Stimulated activated CD4-positive, alpha-beta T cell treated with anti-CD3 and anti-CD28 coated beads, Interleukin-15, amount 100 ng/mL, for 1 hour (primary cell): ENCODE measurements at places on chromosomes 7 and 10.

- no peak for DNase-seq
Observed at GRCh38 chr7:33192695-33193291, 63.4 kb downstream of the BBS9 start.

- DNase-seq, result no peak
Observed at GRCh38 chr7:78149787-78150186, 351.2 kb downstream of the PHTF2 start.

DNA sequence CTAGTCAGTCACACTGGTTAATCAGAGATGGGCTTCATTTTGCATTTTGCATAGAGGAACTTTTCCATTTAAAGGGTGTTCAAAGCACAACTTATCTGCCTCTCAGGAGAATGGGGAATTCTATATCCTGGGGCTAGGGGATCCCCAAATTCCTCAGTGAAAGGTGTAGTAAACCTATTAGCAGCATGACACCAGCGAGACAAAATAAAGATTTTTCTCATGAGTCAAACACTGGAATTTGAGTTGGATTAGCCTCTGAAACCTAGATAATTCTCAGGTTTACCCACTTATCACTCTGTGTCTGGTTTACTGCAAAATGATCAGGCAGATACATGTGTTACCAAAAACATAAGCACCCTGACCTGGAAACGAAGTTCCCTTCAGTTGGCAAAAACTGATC lies 2.1 kb downstream of the AFAP1L2 start:
- no peak for DNase-seq

DNA sequence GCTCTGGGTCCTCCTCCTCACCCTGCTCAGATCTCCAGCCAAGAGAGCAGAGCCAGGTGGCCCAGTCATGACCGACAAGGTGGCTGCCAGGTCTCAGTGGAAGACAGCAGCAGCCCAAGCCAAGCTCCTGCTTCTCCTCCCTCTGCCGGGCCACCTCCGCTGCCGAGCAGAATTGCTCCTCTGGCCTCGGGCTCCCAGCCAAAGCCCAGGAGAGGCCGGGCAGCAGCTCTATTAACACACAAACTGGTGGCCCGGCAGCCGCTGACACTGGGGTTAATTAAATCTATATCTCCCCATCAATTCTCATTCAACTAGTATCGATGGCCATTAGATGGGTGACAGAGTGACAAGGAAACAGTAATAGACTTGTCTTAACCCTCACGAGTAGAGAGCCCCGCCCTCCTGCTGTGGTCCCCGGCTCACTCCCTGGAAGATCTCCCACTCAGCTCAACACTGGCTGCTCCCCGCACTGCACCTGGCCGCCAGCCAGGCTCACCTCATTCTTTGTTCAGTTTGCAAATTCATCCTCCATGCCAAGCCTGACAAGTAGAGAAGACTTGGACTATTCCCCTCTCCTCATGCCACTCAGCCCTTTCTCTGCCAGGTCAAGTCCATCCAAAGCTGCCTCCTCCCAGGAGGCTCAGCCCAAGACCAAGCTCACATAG lies 74.1 kb upstream of the UNC5B start:
- no peak for DNase-seq

- DNase-seq, result no peak
Observed at GRCh38 chr10:52903397-52903938, 130.9 kb upstream of the MBL2 start.

GRCh38 chr7:50663396-50664102 lies 98.3 kb upstream of the DDC start:
- no peak for DNase-seq

GRCh38 chr10:115093776-115094408 lies 727 bp downstream of the ATRNL1 start:
- no peak for DNase-seq

DNA sequence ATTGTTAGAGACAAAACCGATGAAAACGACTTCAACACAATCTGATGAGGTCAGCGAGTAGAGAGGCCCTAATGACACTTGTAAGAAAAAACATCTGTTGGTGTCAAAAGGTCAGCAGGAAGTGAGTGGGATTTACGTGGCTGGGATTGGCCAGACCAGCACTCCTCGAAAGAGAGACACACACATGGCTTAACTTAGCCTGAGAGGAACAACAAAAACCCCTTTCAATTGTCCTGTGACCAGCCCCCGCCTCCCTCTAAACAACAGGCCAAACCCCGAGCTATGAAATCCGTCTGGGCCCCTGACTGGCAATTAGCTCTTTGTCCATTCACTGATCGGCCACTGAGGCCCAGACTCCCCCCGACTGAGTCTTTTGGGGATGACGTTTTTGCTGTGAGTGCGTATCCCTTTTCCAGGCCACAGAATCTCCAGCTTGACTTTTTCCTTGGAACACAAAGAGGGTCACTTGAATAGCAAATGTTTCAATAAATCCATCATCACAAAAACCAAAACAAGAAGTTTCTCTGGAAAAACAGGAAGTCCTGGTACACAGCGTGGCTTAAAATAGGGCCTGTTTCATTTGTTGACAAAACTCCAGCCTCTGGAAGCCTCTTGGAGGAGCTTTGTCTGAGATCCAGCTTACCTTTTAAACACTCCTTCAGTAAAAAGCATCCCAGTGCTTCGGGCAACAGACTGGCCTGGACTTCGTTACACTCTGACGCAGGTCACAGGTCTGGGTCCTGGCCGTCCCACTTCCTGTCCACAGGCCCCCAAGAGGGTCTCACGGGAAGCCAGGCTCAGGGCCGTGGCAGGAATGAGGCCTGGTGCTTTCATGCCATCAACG lies 103.0 kb downstream of the CTBP2 start:
- no peak for DNase-seq

DNA sequence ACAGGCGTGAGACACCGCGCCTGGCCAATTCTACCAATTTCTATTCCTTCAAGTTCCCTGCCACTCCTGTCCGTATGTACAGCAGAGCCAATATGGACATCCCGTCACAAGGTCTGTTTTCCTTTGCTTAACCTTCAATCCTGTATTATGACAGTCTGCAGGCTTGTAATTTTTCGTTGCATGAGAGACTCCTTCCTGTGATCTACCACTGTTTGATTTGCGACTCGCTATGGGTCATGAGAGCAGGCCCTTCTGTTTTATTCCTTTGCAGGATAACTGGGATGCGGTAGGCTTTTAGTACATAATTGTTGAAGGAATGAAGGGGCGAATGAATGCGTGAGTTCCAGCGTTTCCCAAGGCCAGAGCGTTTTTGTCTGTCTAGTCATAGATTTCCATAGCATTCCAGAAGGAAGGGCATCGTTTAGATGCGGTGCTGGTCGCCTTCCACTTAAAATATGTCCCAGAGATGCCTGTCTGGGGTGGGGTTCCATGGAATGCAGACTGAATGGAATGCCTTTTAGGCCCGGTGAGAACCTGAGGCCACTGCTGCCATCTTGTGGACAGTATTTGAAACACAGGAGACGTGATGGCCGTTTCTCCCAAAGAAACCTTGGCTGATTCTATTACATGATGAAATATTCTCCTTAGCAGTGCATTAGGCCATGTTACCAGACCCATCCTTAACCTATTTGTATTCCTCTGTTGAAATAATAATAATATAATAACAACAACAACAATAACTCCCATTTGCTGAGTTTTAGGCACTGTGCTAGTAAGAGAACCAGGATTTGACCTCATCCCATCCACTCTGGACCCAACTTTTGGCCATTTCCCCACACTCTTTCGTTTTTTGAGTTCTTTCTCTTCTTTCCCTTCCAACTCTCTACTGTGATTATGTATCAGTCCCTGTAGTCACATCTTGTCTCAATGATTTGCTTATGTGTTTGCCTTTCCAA lies 193.2 kb downstream of the MYOF start:
- DNase-seq, result peak; percentile 21

DNA sequence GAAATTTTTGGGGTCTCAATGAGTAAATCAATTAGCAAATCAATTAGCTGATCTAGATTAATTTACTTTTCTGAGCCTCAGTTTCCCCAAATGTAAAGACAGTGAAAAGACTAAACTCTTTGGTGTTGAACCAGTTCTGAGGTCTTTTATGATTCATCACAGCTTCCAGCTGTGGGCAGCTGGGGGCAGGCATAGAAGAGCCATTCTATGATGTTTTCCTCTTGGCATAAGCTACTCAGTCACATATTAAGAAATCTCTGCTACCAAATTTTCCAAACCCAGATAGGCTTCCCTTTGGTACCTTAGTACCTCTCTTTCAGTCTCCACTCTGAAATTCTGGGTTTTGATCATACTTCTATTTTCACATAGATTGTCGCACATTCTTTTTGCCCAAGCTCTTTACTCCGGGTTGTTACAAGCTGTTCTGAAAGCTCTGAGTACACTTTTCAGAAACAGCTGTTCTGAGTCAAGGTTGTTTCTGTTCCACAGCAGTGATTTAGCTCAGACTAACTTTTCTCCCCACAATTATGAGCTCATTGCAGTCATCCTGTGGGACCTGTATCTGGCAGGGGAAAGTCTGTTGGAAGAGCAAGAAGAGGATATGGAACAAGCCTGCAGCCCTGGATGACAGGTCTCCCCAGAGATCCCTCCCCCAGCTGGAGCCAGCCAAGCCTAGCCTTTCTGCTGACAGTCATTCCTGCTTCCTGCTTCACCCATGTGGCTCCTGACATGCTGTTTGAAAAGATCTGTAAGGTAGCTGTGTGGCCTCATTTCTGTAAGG lies 599.6 kb upstream of the GHITM start:
- no peak for DNase-seq

GRCh38 chr10:3123571-3124411 lies 48.8 kb downstream of the PITRM1 start:
- no peak for DNase-seq

DNA sequence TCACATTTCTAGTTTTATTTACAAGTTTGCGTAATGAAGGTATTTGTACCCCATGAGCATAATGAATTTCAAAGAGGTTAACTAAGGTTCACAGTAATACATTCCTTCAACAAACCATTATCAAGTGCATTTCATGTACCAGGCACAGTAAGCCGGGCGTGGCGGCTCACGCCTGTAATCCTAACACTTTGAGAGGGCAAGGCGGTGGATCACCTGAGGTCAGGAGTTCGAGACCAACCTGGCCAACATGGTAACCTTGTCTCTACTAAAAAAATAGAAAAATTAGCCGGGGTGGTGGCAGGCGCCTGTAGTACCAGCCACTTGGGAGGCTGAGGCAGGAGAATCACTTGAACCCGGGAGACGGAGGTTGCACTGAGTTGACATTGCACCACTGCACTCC lies 4.3 kb upstream of the EIF3A start:
- DNase-seq, result no peak

DNA sequence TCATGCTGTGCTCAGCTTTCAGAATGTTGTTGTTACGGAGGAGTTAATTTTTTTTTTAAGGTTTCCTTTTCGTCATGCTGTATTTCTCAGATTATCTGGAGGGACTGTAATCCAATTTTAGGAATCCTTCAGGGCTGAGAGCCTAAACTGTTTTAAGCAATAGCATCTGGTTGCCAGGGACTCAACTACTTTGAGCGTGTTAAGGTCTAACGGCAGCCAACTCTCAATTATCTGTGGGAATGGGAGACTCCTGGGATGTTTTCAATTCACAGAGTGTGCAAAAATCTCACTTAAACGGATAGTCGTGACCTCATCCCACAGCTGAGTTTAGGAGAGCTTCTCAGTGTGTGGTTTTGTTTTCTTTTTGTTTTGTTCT lies 291.7 kb downstream of the AUTS2 start:
- no peak for DNase-seq
